ENCODE measurements at places on chromosomes 4 and X.

- no peak for DNase-seq
Measured at GRCh38 chr4:114192854-114193253, 213.4 kb upstream of the ARSJ start.

DNA sequence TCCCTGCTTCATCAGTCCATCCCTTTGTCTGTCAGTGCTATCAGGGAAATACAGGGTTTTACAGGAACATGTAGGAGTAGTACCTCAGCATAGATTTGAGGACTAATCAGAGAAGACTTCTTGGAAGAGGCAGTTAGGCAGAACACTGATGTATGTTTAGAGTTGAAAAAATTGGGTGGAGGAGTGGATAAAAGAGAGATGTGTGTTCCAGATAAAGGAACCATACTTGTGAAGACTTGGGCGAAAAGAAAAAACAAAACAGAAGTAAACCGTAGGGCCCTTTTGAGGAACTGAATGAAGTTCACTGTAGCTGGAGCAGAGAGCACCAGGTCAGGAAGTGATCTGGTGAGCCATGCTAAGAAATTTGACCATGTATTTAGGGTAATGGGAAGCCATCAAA is 32.3 kb downstream of the AFF1 start:
- no peak for DNase-seq

DNA sequence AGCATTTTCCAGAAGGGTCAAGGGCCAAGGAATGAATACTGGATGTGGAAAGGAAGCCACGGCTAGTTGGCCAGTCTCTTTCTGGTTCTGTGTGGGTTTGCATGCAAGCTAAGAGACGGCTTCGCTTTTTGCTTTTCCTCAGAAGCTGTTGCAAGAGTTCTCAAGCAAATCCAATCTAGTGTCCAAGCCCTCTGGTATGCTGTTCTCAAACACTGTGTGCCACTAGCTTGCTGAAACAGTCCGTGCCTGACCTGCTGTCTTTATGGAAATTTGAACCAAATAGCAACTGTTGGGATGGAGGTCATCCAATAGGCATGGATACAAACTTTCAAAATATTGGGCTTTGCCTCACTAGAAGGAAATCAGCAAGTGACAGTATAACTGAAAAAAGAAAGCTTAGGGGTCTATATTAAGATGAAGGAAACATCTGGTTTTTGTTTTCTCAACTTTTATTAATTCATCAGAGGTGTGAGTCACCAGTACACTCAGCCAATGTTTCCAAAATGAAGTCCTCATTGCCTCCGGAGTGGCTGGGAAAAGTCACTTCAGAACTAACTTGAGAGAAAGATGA is 70.5 kb downstream of the SLC9A6 start:
- peak; percentile 74 for DNase-seq

DNA sequence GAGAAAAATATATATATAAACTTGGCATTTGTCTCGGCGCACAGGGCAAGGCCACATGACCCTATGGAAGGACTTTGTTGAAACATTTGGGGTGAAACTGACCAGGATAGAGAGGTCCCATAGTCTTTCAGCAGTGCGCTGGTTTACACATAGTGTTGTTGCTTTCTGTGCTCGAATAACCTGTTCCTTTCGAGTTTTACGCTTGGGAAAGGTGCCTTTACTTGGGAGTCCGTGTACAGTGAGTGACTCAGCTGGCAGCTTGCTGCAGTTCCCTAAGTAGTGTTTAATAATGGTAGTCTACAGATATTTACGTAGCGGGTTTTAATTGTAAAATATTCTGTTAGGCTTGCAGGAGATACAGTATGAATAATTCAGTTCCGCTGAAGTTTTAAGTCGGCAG is 578 bp downstream of the APOOL start:
- DNase-seq = no peak

- no peak for DNase-seq
Measured at GRCh38 chr4:47830265-47831025, 7.4 kb downstream of the CORIN start.

- no peak for DNase-seq
Measured at GRCh38 chr4:153489856-153490558, 23.8 kb downstream of the TMEM131L start.

- no peak for DNase-seq
Measured at GRCh38 chr4:6092131-6092530, 73.9 kb upstream of the C4orf50 start.

DNA sequence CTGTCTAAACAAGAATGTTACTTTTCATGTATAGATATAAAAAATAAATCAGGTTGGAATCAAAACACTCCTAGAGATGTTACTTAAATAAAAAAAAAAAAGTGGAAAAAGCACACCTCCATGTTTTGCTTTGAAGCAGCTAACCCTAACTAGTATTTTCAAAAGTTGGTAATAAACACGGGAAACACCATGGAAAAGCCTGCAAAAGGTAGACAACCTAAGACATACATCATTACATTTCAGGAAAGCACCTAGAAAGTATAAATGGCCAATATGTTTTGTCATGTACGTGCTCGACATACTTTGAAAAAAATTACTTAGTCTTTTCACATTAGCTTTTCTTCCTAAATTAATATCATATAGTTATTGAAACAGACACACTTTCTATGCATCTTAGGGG is 130.1 kb upstream of the SH3RF1 start:
- no peak for DNase-seq

DNA sequence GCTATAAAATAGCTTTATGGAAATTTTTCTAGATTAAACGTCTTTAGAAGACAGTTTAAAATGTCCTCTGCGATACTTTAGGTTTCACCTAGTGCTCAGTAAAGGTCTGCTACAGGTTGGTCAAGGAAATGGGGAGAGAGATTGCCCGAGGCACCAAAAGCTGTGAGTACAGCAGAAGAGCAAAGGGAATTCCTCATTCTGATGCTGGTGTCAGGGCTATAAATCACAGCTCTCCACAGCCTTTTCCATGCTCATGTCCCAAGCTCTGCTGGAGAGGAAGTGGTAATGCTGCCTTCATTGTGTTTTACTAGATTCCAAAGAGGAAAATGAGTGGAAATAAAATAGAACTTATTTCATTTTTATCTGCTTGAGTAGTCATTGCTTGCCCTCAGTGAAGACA is 2060.4 kb downstream of the ARAP2 start:
- no peak for DNase-seq

DNA sequence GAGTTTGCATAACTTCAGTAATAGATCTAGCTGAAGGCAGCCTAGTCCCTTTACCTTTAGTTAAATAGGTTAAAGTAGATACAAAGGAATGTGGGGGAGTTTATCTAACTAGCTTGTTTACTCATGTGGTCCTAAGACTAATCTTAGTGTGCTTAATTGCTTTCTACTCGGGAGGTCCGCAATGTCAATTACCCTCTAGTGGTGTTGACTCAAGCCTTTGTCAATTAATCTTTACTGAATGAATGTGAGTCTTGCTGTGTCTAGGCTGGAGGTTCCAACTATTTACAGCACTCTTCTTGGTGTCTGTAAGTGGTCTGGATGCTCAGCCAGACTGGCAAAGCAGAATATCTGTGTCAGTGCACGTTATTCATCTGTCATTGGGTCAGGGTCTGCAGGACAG is 17.9 kb upstream of the YTHDC1 start:
- no peak for DNase-seq

GRCh38 chrX:18890049-18890381 is 93.9 kb downstream of the PHKA2 start:
- DNase-seq = no peak

Data from GM04504 (cell line).